ENCODE measurements at places on chromosomes 4 and X.

- DNase-seq, result no peak
Measured at GRCh38 chr4:23763559-23763958, 126.3 kb downstream of the PPARGC1A start.

GRCh38 chr4:153028535-153028934, 92.4 kb downstream of the FHDC1 start:
- no peak for DNase-seq

DNA sequence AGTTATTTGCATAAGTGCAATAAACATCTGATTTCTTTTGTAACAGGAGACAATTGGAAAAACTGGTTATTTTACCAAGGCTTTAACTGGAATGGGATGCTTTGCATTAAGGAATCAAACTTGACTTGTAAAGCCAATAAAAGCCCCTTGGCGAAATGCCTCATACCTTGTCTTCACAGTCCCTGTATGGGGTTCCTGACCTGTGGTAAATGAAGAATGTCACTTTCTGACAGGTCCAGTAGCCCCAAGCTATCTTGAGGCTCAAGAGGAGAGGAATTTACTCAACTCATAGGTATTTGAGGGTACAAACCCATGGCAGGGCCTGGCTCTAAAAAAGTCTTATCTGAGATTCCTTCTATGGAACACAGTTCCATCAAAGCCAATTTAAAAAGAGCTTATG, 78.0 kb downstream of the ACOX3 start:
- DNase-seq, result peak; percentile 83

- no peak for DNase-seq
Measured at GRCh38 chrX:78747971-78748370, 451 bp downstream of the LPAR4 start.

DNA sequence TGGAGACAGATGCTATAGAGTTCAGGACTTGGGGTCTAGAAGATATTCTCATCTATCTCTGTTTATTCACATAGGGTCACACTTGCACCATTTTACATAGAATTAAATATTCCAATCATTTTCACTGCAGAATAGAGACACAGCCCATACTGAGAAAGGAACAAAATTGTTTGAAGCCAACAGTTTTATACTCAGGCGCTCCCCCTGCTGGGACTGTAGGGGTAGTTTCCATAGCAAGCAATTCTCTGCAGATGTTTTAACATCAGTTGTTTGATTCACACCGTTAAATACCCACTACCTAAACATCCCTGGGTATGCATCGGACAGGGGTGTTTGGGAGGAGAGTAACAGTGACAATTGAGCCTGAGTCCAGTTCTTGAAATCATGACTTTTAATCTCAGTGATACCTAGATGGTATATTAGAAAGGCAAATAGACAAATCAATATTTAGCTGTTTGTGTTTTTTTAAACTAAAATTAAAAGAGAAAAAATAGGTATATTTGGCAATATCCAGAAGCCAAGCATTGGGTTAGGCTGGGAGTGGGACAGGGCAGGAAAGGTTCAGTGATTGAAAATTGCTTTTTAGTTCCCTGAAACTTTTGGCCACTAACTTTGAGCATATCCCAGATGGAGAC, 33.8 kb downstream of the LONRF3 start:
- no peak for DNase-seq

- no peak for DNase-seq
Measured at GRCh38 chr4:38152305-38152704, 192.1 kb downstream of the PTTG2 start.

GRCh38 chr4:85005865-85006377, 39.4 kb upstream of the WDFY3 start:
- peak; percentile 80 for DNase-seq

GRCh38 chrX:41600291-41600690, 88.5 kb upstream of the GPR34 start:
- DNase-seq, result peak; percentile 44

- no peak for DNase-seq
Measured at GRCh38 chr4:177667687-177668086, 225.4 kb upstream of the AGA start.

DNA sequence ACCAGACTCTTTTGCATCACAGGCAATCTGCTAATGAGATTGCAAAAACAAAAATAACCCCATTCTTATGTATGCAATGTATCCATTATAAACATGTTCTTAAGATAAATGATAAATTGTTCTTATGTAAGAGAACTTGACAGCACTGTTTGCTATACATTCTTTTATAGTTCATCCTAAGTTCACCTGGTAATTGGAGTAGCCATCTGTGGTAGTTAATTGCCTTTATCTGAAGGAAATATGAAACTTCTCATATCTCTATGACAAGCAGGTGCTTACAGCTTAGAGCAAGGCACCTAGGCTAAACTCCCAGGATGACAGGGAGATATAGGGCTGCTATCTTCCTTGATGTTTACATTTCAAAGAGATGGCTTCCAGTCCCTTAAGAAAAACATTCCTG, 21.3 kb upstream of the CLCN5 start:
- no peak for DNase-seq

DNA sequence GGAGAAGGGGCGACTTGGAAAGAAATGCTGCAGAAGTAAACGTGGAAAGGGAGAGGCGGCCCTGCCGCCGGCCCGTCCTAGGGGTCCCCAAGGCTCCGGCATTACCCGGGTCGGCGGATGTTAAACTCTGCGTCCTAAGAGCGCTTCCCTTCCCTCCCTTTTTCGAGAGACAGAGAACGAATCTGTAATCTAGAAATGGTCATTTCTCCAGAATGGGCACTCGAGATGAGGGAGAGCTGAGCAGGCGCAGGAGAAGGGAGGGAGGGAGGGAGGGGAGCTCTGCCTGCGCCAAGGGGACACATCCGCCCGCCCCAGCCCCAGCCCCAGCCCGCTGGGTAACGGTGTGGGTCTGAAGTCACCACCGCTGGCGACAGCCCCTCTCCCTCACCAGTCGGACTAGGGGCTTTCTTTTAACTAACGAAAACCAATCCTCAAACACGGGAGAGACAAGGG, 1.7 kb downstream of the HCFC1 start:
- no peak for DNase-seq

GRCh38 chr4:15239866-15240265, 188.0 kb upstream of the C1QTNF7 start:
- DNase-seq, result no peak

- DNase-seq, result no peak
Measured at GRCh38 chr4:149534779-149535178, 280.9 kb downstream of the IQCM start.

DNA sequence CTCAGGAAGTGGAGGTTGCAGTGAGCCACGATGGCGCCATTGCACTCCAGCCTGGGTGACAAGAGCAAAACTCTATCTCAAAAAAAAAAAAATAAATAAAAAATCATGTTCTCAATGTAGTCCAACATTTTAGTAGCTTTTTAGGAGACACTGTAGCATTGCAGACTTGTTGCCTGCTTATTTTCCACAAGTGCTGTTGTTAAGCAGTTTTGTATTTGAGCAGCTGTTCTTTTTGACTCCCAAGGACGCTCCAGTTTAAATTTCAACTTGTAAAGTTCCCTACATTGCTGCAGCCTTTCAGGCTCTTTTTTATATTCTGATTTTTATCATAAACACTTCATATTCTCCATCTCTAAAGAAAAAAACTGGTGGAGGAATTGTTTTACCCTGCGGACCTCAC, 83.1 kb downstream of the PPEF2 start:
- no peak for DNase-seq

GRCh38 chr4:41913509-41913908, 21.7 kb upstream of the TMEM33 start:
- DNase-seq, result no peak

DNA sequence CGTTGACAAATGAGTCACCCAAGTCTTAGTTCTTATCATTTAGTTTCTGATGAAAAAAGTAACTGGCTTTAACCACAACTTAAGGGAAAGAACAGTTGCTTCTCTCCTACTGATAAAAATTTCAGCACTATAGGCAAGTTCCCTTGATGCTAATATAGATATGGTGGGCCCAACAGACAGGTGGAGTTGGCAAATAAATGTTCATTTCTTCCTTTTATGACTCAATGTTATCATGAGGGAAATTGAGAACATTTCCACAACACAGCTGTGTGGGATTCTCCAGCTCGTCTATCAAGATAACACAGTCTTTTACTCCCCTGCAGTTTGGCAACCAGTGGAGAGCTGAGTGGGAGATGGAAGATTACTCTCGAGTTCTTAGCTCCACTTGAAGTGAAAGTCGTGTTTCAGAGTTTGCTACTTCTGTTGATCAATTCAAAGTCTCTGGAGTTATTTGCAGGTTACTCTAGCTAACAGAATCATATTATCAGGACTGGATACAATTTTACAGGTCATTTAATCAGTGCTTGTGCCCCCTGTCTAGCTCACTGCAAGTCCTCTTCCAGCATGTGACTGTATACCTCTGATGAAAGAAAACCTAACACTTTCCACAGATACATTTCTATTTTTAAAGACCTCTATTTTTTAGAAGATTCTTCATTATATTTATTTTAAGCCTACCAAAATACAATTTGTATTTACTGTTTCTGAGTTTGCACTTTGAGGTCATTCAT, 270.6 kb upstream of the GK2 start:
- DNase-seq, result peak; percentile 79

DNA sequence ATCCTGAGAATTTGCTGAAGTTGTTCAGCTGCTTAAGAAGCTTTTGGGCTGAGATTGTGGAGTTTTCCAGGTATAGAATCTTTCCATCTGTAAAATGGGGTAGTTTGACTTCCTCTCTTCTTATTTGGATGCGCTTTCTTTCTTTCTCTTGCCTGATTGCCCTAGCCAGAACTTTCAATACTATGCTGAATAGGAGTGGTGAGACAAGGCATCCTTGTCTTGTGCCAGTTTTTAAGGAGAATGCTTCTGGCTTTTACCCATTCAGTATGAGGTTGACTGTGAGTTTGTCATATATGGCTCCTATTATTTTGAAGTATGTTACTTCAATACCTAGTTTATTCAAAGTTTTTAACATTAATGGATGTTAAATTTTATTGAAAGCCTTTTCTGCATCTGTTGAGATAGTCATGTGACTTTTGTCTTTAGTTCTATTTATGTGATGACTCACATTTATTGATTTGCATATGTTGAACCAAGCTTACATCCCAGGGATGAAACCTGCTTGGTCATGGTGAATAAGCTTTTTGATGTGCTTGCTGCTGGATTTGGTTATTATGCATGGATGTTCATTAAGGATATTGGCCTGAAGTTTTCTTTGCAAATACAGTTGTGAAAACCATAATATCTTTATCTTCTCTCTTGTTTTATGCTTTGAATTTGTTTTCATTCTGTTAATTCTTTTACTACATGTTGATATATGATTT, 573.8 kb upstream of the NDST4 start:
- DNase-seq, result no peak

GRCh38 chr4:183469936-183470335, 25.5 kb downstream of the CDKN2AIP start:
- no peak for DNase-seq

DNA sequence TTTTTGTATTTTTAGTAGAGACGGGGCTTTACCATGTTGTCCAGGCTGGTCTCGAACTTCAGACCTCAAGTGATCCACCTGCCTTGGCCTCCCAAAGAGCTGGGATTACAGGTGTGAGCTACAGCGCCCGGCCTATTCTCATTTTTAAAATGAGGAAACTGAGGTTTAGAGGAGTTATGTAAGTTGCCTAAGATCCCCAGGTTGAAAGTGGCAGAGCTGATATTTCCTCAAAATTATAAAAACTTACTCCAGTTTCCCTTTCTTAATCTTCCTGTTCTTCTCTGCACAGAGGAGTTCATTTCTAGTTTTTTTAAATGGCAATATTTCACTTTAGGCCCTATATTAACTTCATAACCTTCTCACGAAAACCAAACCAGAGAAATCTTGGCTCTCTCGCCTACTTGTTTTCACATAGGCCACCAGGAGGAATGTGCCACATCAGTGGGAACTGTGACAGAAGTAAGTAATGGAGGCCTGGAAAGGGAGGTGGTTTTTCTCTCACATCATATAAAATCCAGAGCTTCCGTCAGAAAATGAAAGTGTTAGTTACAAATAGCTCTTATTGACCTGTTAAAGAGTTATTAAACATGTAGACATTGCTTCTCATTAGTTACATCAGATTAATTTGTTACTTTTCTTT, 16.1 kb upstream of the RS1 start:
- no peak for DNase-seq

GRCh38 chr4:101348367-101348827, 1.1 kb upstream of the PPP3CA start:
- DNase-seq, result no peak

DNA sequence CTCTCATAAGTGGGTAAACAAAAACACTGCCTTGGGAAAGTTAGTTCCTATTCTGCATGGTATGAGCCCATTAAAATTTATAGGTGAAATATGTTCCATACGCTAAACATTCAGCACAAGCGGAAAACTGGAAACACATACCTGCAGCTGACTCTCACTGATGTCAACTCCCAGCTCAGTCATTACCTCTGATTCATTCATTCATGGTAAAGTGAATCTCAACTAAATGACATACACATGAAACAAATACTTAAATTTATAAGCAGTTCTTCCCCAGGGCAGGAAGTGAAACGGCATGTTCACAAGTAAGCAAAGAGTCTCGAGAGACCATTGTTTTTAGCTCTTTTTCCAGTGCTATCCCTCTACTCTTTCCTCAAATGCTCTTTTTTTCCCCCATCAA, 1.6 kb downstream of the SLC10A6 start:
- no peak for DNase-seq

- DNase-seq, result no peak
Measured at GRCh38 chr4:41305476-41305875, 48.7 kb downstream of the UCHL1 start.

DNA sequence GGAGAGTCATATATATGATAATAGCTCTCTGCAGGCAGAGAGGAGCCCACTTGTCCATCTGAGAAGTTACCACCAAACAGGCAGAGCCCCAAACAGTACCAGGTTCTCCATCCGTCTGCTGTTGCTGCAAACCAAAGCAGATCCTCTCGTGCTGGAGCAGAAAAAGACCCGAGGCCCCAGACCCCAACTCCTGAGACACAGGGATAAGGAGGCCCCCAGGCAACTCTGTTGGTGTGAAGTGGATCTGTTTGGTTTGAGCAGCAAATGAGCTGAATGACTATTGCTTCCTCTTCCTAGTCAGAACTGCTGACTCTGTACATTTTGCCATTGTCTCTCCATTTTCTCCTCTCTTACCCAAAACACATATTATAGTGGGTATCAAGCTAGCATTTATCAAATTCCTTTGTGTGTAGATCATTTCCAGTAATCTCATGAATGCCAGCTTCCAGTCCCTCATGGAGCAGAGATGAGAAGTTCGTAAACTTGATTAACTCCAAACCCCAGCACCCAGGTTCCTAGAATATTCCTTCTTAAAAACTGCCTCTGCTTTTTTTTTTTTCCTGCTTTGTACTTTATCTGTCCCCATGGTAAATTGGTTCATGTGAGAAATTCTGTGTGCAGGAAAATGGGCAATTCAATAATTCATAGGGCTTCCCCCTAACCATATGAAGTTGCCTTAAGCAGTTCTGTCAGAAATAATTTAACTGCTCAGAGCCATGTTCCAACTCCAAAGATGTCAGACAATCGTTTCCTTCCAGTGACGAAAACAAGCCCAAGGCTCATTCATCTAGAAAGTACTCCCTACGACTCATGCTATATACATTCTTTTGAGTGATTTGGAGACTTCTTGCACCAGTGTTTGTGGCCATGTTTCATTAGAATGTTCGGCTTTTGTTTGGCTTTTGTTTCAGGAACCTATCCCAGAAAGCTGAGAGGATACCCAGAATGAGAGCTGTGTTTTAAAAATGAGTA, 98.6 kb upstream of the ATXN3L start:
- DNase-seq, result peak; percentile 68

- DNase-seq, result no peak
Measured at GRCh38 chr4:622996-623913, 2.1 kb upstream of the PDE6B start.

- no peak for DNase-seq
Measured at GRCh38 chr4:77226939-77227705, 70.1 kb downstream of the CCNG2 start.

GRCh38 chr4:148059617-148060180, 327.8 kb downstream of the ARHGAP10 start:
- no peak for DNase-seq

Data from NCI-H226 (cell line).